ENCODE measurements at places on chromosomes 4 and X. TPM values are rescaled to one million over a fixed set of nuclear protein-coding genes. Genes with fewer than 3 reads are reported as not detected.

STK32B gene
- total RNA-seq, result not detected

RAB9B gene
- 0.86 TPM for total RNA-seq

PABPC5 gene
- not detected for total RNA-seq

TMPRSS11E gene
- total RNA-seq, result not detected

SPANXN3 gene
- not detected for total RNA-seq

TSPAN5 gene
- total RNA-seq, result 26.6 TPM

SSX7 gene
- total RNA-seq, result not detected

FAM9C gene
- total RNA-seq, result not detected

CPLX1 gene
- total RNA-seq, result 0.81 TPM

ZIC3 gene
- total RNA-seq, result not detected

GAGE2A gene
- total RNA-seq, result not detected

GPR119 gene
- total RNA-seq, result not detected

HGFAC gene
- total RNA-seq, result not detected

DCTD gene
- total RNA-seq, result 76.2 TPM

TEX13D gene
- not detected for total RNA-seq

SH3D19 gene
- total RNA-seq, result 0.81 TPM
